CD4-positive, alpha-beta memory T cell (primary cell): ENCODE measurements at places on chromosomes 5 and 9. TPM values are rescaled to one million over a fixed set of nuclear protein-coding genes. Genes with fewer than 3 reads are reported as not detected.

The OSMR gene
- not detected for total RNA-seq

The ACER2 gene
- 6.0 TPM for total RNA-seq

The C5orf63 gene
- 13.1 TPM for total RNA-seq

The IL13 gene
- total RNA-seq: not detected

- DNase-seq: no peak
These were observed 35.8 kb upstream of the PIP5K1B start for GRCh38 chr9:68669218-68669617.

The OR1L4 gene
- total RNA-seq: not detected

- DNase-seq: no peak
These were observed 110.3 kb upstream of the IQGAP2 start for GRCh38 chr5:76292620-76293322.

DNA sequence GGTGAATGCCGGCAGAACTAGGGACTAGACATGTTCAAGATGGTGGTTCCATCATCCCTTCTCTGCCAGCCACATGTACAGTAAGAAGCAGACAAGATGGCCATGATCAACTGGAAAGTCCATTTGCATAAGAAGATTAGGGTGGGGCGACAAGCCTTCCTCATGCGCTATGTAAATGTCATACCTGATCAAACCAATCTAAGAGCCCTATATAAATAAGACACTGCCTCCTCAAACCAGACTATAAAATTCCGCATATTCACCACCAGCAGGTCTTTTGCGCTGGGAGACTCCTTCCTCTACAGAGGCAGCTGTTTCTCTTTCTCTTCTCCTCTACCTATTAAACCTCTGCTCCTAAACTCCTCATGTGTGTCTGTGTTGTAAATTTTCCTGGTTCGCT, 53.8 kb downstream of the TIMD4 start:
- DNase-seq: no peak

The ADAMTSL2 gene
- total RNA-seq: 0.17 TPM

The ITK gene
- 421 TPM for total RNA-seq

- DNase-seq: no peak
These were observed 61.9 kb downstream of the NSD1 start for GRCh38 chr5:177195307-177195952.
